ENCODE measurements at places on chromosomes 12 and 14.

DNA sequence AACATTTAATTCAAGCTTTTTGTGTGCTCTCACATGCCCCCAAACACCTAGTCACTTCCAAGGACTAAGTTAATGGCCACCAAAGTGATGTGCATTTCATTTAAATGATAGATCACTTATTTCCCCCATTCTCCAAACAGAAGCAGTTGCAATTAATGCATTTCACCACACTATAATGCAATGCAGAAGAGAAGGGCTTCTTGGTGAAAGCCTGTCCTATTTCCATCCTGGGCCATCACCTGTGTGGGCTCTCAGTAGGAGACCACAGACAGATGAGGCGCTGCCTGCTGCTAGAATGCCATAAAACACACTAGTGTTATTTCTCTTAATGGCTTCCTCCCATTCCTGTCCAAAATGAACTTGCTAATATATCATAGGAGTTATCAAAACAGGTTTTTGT, 151.2 kb downstream of the GPR65 start:
- no peak for DNase-seq

GRCh38 chr14:41899416-41899815, 292.7 kb downstream of the LRFN5 start:
- DNase-seq = no peak

GRCh38 chr12:51897181-51897580, 9.3 kb downstream of the ANKRD33 start:
- DNase-seq = no peak

GRCh38 chr12:67152451-67152850, 116.7 kb upstream of the CAND1 start:
- no peak for DNase-seq

- no peak for DNase-seq
Observed at GRCh38 chr14:32694795-32695449, 243.8 kb upstream of the NPAS3 start.

GRCh38 chr14:63248211-63248610, 44.0 kb downstream of the RHOJ start:
- no peak for DNase-seq

DNA sequence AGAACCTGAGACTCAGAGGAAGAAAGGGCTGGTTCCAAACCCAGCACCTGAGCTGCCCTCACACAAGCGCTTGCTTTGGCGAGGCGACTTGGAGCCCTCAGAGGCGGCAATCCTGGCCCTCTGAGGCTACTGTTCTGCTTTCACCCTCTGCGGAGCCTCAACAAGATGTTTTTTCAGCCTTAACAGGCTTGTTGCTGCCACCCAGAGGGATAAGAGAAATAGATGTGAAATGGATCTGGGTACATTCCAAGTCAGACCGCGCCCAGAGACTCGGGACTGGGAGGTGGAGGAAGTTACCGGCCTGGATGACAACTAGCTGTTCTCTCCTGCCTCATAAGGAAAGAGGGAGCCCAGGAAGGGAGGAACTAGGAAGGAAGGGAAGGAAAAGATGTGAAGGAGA, 89.6 kb downstream of the TTC7B start:
- no peak for DNase-seq

DNA sequence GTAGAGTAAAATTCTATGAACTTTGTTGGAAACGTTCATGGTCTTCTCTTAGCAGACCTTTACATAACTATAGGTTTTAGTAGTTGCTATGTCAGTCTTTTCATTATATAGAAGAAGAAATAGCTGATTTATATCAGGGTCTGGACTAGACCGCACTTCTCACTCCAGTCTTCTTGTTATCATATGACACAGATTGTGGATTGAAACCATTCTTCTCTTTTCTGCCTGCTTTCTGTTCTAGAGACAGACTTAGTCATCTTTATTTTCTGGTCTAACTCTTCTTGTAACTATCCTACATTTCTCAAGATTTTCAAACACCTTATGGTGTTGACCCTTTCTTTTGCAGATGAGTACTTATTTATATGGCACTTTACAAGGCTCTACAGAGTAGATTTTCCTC, 55.7 kb downstream of the PCNX1 start:
- no peak for DNase-seq

DNA sequence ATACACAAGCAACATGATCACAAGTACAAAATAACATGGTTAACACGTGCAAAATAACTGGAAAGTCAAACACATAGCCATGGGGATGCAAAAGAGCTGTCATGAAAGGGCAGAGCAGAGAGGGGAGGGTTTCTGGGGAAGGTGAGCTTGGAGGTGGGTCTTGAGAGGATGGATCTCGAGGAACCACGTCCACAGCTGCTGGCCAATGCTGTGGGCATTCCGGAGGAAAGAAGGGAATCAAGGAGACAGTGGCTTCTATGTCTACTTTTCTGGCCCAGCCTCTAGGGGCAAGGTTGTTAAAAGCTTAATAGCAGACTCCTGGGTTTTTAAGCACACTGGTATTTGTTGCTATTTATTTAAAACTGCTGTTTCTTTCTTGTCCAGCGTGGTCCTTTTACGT, 8.4 kb upstream of the MYH7 start:
- no peak for DNase-seq

- DNase-seq = peak; percentile 79
Observed at GRCh38 chr12:11500188-11500860, 105.0 kb upstream of the PRB2 start.

DNA sequence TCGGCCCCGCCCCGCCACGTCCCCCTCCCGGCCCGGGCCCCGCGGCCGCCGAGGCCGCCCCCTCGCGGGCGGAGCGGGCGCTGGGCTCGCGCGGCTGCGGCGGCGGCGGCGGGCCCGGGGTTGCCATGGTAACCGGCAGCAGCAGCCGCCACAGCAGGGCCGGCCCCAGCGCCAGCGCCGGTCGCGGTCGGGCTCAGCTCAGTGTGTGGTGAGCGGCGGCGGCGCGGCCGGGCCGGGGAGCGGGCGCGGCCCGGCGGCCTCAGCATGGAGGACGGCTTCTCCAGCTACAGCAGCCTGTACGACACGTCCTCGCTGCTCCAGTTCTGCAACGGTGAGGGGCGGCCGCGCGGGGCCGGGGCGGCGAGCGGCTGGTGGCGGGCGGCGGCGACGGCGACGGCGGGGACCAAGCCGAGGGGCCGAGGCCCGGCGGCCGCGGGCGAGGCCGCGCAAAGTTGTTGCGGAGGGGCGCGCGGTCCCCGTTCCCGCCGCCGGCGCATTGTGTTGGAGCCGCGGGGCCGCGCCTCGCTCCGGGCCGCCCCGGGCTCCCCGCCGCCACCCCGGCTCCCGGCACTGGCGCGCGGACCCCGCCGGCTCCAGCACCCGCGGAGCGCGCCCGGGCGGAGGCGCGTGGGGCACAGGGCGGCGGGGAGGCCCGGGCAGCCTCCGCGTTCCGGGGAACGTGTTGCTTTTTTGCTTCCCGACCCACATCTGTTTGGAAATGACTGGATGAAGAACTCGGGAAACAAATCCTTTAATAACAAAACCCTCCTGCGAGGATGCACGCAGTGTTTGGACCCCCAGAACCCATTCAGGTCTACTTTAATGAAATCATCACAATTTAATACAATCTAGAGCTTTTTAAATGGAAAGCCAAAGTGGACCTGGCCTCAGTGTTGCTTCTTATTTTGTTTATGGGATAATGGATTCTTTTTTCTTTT, at the start of gene EML1:
EML1 (plus strand) TSS at position 201 of the 938 bp plus-strand sequence; CDS start at position 265, 64 bp downstream.
- DNase-seq = peak; percentile 73

- no peak for DNase-seq
Observed at GRCh38 chr12:121326996-121327674, 25.1 kb downstream of the ANAPC5 start.

All from stimulated activated CD4-positive, alpha-beta T cell treated with anti-CD3 and anti-CD28 coated beads, Interleukin-2, amount 100 ng/mL, for 48 hours (primary cell).